ENCODE measurements at places on chromosomes 6 and 20. TPM values are rescaled to one million over a fixed set of nuclear protein-coding genes. Genes with fewer than 3 reads are reported as not detected.

The SLC35B2 gene
- polyA plus RNA-seq, result 45.5 TPM

The HSPA1L gene
- 1.2 TPM for polyA plus RNA-seq

The SLC17A9 gene
- polyA plus RNA-seq, result not detected

- no peak for DNase-seq
Observed at GRCh38 chr6:109091314-109092024, 3.2 kb downstream of the SESN1 start.

DNA sequence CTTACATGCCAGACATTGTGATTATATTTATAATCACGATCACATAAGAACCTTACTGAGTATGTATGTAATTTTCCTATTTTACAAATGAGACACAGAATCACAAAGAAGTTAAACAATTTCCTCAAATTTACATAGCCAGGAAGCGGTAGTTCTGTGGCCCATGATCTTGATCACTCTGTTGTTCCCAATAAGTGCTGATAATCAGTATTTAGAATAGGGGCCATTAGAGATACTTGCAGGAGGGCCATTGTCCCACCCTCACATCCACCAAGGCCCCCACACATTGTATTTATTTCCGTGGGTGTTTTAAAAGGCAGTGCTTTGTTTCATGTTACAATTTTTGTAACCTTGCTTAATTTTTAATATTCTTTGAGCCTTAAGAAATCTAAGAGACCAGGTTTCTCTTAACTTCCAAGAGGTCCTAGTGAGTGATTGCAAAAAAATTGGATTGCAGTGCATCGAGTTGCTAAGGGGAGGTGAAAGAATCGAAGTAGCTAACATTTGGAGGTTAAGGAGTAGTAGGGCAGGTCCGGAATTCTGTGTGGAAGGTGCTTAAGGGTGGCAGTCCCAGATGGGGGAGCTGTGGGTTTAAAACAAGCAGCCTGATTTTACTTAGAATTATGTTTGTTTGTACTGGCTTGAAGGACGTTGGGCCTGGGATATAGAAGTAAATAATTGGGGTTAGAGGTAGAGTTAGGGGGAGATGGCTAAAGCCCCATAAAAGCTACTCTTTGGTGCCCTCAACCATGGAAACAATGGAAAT is 339.4 kb downstream of the CDKAL1 start:
- DNase-seq, result no peak

DNA sequence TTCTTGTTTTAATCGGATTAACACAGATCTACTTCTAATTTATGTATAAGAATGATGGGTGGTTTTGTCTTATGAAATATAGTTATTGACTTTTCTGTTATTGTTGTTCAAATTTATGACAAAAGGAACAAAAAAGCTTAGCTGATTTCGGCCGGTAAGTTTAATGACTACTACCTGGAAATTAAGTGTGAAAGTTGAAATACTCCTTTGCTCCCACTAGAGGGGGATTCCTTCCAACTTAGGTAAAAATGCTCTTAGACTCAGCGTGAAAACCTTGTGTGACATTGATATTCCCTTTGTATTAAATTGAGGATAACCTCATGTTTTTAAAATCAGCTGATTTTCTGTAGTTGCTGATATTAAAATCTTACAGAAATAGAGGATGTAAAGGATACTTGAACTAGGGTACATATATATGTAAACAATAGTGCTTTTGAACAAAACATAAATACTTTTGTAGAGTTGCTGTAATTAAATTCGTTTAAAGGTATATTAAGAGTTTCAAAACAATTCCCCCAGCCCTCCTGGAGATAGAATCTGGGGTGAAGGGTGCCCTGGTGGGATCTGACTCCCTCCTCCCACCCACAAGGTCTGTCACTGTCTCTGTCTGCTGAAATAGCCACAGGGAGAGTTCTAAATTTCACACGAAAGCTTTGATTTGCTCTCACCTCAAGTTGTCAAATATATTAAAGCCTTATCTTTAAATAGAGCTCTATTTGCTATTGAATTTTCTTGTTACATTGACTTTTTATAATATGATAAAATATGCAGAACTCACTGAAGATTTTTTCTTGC is 257.5 kb downstream of the ARID1B start:
- peak; percentile 55 for DNase-seq

- peak; percentile 97 for DNase-seq
Observed at GRCh38 chr20:5657190-5657875, 92.9 kb upstream of the SHLD1 start.

DNA sequence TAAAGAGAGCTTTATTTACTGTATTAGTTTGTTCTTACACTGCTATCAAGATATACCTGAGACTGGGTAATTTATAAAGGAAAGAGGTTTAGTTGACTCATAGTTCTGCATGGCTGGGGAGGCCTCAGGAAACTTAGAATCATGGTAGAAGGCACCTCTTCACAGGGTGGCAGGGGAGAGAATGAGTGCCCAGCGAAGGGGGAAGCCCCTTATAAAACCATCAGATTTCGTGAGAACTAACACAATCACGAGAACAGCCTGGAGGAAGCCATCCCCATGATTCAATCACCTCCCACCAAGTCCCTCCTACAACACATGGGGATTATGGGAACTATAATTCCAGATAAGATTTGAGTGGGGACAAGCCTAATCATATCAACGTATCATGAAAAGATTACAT is 27.2 kb downstream of the ARID1B start:
- no peak for DNase-seq

- no peak for DNase-seq
Observed at GRCh38 chr20:58177799-58178198, 50.7 kb downstream of the ANKRD60 start.

GRCh38 chr6:34658605-34659265 is 37.8 kb downstream of the ILRUN start:
- DNase-seq, result no peak

DNA sequence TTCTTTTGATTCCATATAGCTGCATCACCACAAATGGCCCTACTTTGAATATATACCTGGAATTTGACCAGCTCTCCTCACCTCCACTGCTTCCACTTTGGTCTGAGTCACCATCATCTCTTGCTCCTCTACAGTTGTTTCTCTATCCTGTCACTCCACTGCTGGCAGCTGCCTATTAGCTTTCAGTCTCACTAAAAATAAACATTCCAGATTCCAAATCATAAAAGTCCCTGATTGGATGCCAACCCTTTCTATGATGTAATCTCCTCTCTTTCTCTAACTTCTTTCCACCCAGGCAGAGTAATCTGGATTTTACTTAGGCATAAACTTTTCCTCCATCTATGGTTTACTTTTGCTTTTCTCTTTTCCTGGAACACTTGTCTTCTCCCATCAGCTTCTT is 49.1 kb downstream of the RFPL4B start:
- no peak for DNase-seq

All from A549 (cell line).